Left colon (tissue), 2 donors: ENCODE measurements at places on chromosomes 4 and X. TPM values are rescaled to one million over a fixed set of nuclear protein-coding genes. Genes with fewer than 3 reads are reported as not detected.

PABPC1L2A gene
- not detected for total RNA-seq

ALB gene
- total RNA-seq = not detected

ZCCHC18 gene
- total RNA-seq = 0.14 TPM

POLR2B gene
- total RNA-seq = 63.3 TPM

SORBS2 gene
- 82.2 TPM for total RNA-seq

GAGE1 gene
- not detected for total RNA-seq

MAP7D2 gene
- 1.4 TPM for total RNA-seq

ZAR1 gene
- not detected for total RNA-seq

IL13RA2 gene
- 0.34 TPM for total RNA-seq

DMRTC1 gene
- 0.40 TPM for total RNA-seq

NXF2 gene
- total RNA-seq = not detected

DEFB131A gene
- not detected for total RNA-seq

L1CAM gene
- 3.7 TPM for total RNA-seq

MGARP gene
- total RNA-seq = not detected

CCNQ gene
- 21.8 TPM for total RNA-seq

DCHS2 gene
- total RNA-seq = 0.43 TPM

ZDHHC15 gene
- total RNA-seq = 0.42 TPM

TDO2 gene
- total RNA-seq = 0.67 TPM

MAEA gene
- total RNA-seq = 101 TPM

FGA gene
- not detected for total RNA-seq

SLITRK4 gene
- 0.28 TPM for total RNA-seq

SHISA3 gene
- 1.9 TPM for total RNA-seq

NKX3-2 gene
- total RNA-seq = 2.5 TPM

YY2 gene
- 0.95 TPM for total RNA-seq

CAPN6 gene
- total RNA-seq = 2.0 TPM

PCDH10 gene
- 0.12 TPM for total RNA-seq

GLRB gene
- 0.64 TPM for total RNA-seq

GAGE12E gene
- total RNA-seq = not detected

CLIC2 gene
- total RNA-seq = 6.7 TPM

MANBA gene
- 21.1 TPM for total RNA-seq

SPACA5 gene
- total RNA-seq = not detected

ESX1 gene
- total RNA-seq = not detected

LRCH2 gene
- 0.61 TPM for total RNA-seq

FRG2 gene
- not detected for total RNA-seq

SSX1 gene
- total RNA-seq = not detected

TMPRSS11A gene
- not detected for total RNA-seq

CENPVL2 gene
- not detected for total RNA-seq

VCX3A gene
- total RNA-seq = not detected

CT45A2 gene
- total RNA-seq = not detected

NHSL2 gene
- 3.4 TPM for total RNA-seq

ARHGAP6 gene
- 1.4 TPM for total RNA-seq

MUC7 gene
- total RNA-seq = not detected

POF1B gene
- 184 TPM for total RNA-seq

SLC34A2 gene
- not detected for total RNA-seq

DDX53 gene
- not detected for total RNA-seq

USP17L30 gene
- not detected for total RNA-seq

OCRL gene
- 31.3 TPM for total RNA-seq

USP51 gene
- total RNA-seq = 0.81 TPM

H2AZ1 gene
- 165 TPM for total RNA-seq

TASL gene
- 1.4 TPM for total RNA-seq

SSX3 gene
- not detected for total RNA-seq

KCNIP4 gene
- total RNA-seq = 3.4 TPM

PPP3CA gene
- 38.0 TPM for total RNA-seq
